ENCODE measurements at places on chromosomes 5 and 9.

- DNase-seq: no peak
Observed at GRCh38 chr5:175823731-175824525, 47.5 kb upstream of the CPLX2 start.

DNA sequence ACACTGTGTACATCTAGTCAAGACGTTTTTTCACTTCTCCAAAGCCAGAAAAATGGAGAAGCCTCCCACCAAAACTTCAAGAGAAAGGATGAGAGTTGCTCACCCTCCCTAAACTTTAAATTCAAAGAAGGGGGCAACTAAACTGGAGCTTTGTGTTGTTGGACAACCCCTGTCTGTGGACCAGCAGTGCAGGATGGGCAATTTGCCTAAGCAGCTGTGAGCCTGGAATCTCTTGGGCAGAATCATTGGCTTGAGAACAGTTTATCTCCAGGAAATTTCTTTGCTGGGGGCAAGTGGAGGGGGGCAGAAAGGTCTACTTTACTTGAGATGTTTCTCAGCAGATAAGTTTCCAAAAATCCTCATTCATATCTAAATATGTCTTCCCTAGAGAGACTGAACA, 151.8 kb downstream of the MUSK start:
- no peak for DNase-seq

DNA sequence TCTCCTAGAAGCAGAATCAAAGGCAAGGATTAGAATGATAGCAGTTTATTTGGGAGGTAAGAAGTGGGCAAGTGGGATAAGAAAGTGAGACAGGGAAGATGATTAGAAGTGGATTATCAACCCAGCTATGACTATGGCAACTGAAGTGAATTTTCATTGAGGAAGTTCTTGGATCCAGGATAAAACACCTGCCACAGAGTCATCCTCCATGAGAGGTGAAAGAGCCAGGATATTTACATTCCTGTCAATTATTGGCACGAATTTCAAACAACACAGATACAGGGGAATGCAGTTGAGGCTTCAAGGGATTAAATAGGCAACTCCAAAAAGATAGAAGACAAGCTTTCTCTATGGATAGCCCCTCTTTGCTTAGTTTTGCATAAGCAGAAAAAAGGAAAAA, 31.8 kb upstream of the ZNF366 start:
- no peak for DNase-seq

DNA sequence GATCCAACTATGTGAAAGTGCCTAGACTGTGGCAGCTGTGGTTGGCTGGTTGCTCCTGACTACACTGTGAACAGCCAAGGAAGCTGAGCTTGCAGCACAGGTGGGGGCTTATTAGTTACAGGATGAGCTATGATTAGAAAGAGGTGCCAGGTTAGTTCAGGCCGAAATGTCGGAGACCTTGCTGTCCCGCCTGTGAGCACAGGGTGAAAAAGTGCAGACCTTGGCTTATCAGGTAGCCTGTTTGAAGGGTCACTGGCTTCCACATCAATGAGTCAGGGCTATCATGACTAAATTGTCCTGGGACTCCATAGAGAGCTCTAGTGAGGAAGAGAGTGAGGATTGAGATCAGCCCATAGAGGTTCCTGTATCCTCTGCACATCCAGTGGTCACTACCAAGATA, 114.3 kb upstream of the PLPPR1 start:
- DNase-seq: no peak

DNA sequence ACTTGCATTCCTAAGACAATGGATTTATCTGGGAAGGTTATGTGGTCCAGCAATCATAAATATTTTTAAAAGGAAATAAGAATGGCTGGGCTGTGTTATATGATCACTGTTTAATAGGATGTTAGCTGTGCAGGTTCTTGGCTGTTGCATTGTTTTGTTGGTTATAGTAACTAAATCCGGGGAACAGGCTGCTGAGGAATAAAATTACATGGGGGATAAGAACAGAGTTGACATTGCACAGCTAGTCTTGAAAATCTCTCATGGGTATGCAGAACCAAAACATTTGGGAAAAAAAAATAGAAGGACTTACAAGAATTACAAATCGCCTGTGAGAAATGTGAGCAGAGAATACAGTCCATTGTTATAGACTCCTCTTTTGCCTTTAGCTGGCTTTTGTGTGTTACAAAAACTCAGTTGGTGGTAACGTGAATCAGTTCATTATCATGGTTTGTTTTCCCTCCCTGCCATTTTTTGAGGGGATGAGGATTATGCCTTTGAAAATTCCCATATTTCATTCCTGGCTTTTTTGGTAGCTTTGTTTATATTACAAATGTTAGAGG, 375.3 kb upstream of the DAB2 start:
- DNase-seq: no peak

Measured in colonic mucosa (tissue), 4 donors.